ENCODE measurements at places on chromosomes 6 and 20. TPM values are rescaled to one million over a fixed set of nuclear protein-coding genes. Genes with fewer than 3 reads are reported as not detected.

Gene IL20RA
- total RNA-seq: 0.12 TPM

Gene SLCO4A1
- 19.8 TPM for total RNA-seq

DNA sequence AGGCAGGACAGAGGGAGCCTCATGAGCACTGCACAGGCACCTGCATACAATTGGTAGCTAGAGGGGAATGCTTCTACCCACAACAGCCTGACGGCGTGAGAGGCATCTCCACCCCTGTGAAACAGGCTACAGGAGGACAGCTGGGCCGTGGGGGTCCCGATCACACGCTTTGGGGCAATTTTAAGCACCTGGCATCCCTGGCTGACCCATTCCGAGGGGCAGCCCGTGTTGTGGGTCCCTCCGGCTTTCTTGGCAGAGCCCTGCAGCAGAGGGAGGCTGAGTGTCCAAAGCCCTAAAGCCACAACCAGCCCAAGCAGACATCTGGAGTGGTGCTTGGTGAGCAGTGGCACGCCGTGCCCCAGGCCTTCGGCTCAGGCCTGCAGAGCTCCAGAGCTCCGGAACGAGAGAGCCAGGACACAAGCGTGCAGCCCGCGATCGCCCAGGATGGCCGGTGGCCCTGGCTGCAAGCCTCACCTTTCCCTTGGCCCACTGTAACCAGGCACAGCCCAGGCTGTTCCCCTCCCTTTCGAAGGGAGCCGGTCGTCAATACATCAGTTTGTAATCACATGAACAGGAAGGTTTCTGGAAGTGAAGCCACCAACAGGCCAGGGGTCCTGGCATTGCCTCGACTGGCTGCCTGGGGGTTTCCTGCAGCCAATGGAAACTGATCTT, 81.4 kb downstream of the DLL1 start:
- H3K27me3 ChIP-seq: no peaks in the 10 kb centered on the region
- H3K36me3 ChIP-seq: no peaks in the 10 kb centered on the region
- H3K27ac ChIP-seq: no peak overlapping the region
- DNase-seq: peak; percentile 32

GRCh38 chr6:127023001-127023778, 95.3 kb upstream of the RSPO3 start:
- no peaks in the 10 kb centered on the region for H3K36me3 ChIP-seq
- no peak overlapping the region for H3K27ac ChIP-seq
- no peaks in the 10 kb centered on the region for H3K4me1 ChIP-seq
- H3K4me3 ChIP-seq: no peak overlapping the region

GRCh38 chr20:60115451-60115850, 157.2 kb downstream of the CDH26 start:
- no peaks in the 10 kb centered on the region for H3K36me3 ChIP-seq
- H3K27me3 ChIP-seq: no peaks in the 10 kb centered on the region
- H3K27ac ChIP-seq: no peak overlapping the region
- no peak overlapping the region for H3K4me3 ChIP-seq
- no peak for DNase-seq

DNA sequence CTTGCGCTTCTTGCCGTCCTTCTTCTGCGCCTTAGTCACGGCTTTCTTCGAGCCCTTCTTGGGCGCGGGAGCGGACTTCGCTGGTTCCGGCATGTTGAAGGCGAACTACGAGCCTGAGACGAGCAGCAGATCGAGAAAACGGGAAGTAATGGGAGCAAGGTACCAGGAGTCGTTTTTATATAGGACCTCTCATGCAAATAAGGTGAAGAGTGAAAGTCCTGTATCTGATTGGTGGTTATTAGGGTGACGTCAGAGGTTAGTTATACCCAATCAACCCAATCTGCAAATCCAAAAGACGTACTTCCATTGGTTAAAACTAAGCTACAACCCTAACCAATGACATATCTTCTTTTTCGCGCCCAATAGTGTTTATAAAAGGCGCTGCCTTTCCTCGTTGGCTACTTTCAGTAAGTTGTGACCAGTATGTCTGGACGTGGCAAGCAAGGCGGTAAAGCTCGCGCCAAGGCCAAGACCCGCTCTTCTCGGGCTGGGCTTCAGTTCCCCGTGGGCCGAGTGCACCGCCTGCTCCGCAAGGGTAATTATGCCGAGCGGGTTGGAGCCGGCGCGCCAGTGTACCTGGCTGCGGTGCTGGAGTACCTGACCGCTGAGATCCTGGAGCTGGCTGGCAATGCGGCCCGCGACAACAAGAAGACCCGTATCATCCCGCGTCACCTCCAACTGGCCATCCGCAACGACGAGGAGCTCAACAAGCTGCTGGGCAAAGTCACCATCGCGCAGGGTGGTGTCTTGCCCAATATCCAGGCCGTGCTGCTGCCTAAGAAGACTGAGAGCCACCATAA, 100.6 kb upstream of the PRSS16 start:
- peak; percentile 92 for DNase-seq
- H3K4me1 ChIP-seq: no peaks in the 10 kb centered on the region
- no peaks in the 10 kb centered on the region for H3K27me3 ChIP-seq

DNA sequence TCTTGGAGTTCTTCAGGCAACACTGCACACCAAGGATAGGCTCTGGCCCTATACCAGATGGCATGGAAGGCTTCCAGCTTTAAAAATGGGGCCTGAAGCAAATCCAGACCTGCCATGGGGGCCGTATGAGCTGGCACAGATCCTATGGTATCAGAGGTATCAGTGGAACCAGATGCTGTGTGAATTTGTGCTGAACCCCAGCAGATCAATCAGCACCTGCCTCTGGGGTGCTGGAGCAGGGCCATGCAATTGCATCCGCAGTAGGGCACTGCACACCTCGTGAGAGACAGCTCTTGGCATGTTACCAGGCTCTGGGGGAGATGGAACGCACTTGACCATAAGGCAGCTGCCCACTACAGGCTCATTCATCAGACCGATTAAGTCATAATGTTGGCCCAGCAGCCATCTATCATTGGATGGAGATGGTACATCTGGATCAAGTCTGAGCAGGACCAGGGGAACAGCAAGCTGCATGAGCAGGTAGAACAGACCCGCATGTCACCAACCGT, 221.5 kb downstream of the MYLK4 start:
- H3K36me3 ChIP-seq: no peaks in the 10 kb centered on the region
- H3K4me1 ChIP-seq: no peaks in the 10 kb centered on the region
- H3K27me3 ChIP-seq: no peaks in the 10 kb centered on the region
- no peak overlapping the region for H3K4me3 ChIP-seq

DNA sequence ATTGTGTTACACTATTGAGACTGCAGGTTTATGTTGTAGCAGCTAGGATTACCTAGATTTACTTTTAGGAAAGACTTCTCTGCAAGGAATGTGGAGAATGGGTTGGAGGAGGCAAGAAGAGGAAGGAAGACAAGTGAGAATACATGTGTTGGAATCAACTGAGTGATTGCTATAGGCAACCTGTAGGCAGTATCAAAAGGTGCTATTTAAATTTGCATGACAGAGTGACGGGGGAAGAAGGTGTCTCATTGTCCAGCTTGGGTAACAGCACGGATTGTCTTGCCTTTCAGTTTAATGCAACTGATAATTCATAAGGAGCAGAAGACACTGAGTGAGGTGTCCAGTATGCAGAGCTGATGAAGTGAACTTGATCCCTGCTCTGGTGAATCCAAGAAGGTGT, 19.4 kb downstream of the SERPINB9 start:
- no peak overlapping the region for H3K27ac ChIP-seq
- no peak for DNase-seq

GRCh38 chr6:20362623-20363022, 39.1 kb upstream of the E2F3 start:
- DNase-seq: no peak
- no peak overlapping the region for H3K4me3 ChIP-seq
- H3K36me3 ChIP-seq: no peaks in the 10 kb centered on the region
- no peaks in the 10 kb centered on the region for H3K4me1 ChIP-seq
- H3K27ac ChIP-seq: no peak overlapping the region

All from right atrium auricular region (tissue), 2 donors.